ENCODE measurements at places on chromosomes 3 and 15. TPM values are rescaled to one million over a fixed set of nuclear protein-coding genes. Genes with fewer than 3 reads are reported as not detected.
A peak's percentile ranks its signal among the peaks of the same experiment; 100 is the strongest.

DNA sequence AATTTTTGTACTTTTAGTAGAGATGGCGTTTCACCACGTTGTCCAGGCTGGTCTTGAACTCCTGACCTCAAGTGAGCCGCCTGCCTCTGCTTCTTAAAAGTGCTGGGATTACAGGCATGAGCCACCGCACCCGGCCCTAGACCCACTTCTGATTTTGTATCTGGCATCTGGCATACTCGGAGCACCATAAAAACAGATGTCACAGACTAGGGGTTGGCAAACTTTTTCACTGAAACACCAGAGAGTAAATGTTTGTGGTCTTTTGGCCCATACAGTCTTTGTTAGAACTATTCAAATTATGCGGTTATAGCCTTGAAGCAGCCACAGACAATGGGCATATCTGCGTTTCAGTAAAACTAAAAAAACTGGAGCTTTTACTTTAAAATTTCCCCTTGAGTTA is 110.7 kb downstream of the TJP1 start:
- peaks cover 15% of the 10 kb centered on the region for H3K4me1 ChIP-seq
- H3K27me3 ChIP-seq = no peaks in the 10 kb centered on the region

DNA sequence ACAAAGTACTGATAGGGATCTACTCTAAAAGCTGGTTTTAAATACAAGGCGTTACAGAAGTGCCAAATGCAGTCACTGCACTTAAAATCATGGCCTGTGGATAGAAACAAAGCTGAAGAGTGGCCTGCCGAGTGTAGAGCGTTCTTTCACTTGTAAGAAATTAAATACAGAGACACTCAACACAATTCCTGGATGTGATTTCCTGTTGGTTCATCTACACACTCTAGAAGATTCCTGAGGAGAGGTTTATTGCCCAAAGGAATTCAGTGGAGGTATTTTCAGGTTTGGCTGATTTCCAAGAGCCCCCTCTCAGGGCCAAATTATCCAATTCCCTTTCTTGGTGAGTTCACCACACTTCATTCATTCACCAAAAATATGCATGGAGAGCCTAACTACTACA is 200.3 kb upstream of the IL12A start:
- H3K4me3 ChIP-seq = no peak overlapping the region
- peaks cover 64% of the 10 kb centered on the region for H3K4me1 ChIP-seq
- peak; percentile 60 for DNase-seq
- peak overlapping the region; percentile 62 for H3K27ac ChIP-seq

DNA sequence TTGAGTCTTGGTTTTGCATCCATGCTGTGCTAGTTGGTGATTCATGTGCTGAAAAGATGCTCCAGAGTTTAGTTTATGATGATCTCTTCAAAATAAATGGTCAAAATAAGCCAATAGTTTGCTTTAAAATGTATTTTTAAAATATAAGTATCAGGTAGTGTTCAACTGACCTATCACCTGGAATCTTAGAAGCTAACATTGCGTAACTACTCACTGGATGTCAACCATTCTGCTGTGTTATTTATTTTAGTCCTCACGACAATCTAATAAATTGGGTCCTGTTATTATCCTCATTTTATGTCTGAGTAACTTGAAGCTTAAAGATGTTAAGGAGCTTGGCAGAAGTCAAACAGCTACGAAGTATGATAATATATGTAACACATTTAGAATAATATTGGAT is 563.7 kb upstream of the MDFIC2 start:
- no peaks in the 10 kb centered on the region for H3K27me3 ChIP-seq
- H3K4me1 ChIP-seq = no peaks in the 10 kb centered on the region
- no peaks in the 10 kb centered on the region for H3K36me3 ChIP-seq
- H3K4me3 ChIP-seq = no peak overlapping the region
- DNase-seq = no peak

- no peak overlapping the region for H3K27ac ChIP-seq
- H3K36me3 ChIP-seq = peaks cover 11% of the 10 kb centered on the region
- H3K27me3 ChIP-seq = no peaks in the 10 kb centered on the region
- no peak for DNase-seq
- no peak overlapping the region for H3K4me3 ChIP-seq
Observed at GRCh38 chr3:45464336-45465170, 76.2 kb downstream of the LARS2 start.

Gene ITIH4
- total RNA-seq = not detected

GRCh38 chr3:112735926-112736325 is 95.0 kb upstream of the CCDC80 start:
- no peak for DNase-seq
- H3K4me1 ChIP-seq = no peaks in the 10 kb centered on the region
- H3K36me3 ChIP-seq = no peaks in the 10 kb centered on the region
- H3K27me3 ChIP-seq = no peaks in the 10 kb centered on the region
- H3K4me3 ChIP-seq = no peak overlapping the region

- H3K4me1 ChIP-seq = peaks cover 11% of the 10 kb centered on the region
- H3K27me3 ChIP-seq = no peaks in the 10 kb centered on the region
- peaks cover 50% of the 10 kb centered on the region for H3K36me3 ChIP-seq
- no peak for DNase-seq
- no peak overlapping the region for H3K4me3 ChIP-seq
Observed at GRCh38 chr3:196499807-196500524, 3.6 kb downstream of the RNF168 start.

- H3K4me1 ChIP-seq = no peaks in the 10 kb centered on the region
- no peak for DNase-seq
- no peaks in the 10 kb centered on the region for H3K27me3 ChIP-seq
- no peak overlapping the region for H3K4me3 ChIP-seq
Observed at GRCh38 chr3:52121813-52122212, 32.4 kb downstream of the POC1A start.

Gene CFAP92
- not detected for total RNA-seq

Gene POLR2M
- total RNA-seq = 497 TPM

- H3K27me3 ChIP-seq = no peaks in the 10 kb centered on the region
- H3K4me1 ChIP-seq = no peaks in the 10 kb centered on the region
- no peak for DNase-seq
- no peak overlapping the region for H3K4me3 ChIP-seq
- no peak overlapping the region for H3K27ac ChIP-seq
Observed at GRCh38 chr3:89186456-89186855, 79.0 kb downstream of the EPHA3 start.

GRCh38 chr3:149560001-149560400 is 85.5 kb downstream of the TM4SF4 start:
- no peaks in the 10 kb centered on the region for H3K36me3 ChIP-seq
- no peaks in the 10 kb centered on the region for H3K27me3 ChIP-seq
- no peak for DNase-seq
- H3K4me3 ChIP-seq = no peak overlapping the region

- H3K36me3 ChIP-seq = no peaks in the 10 kb centered on the region
- H3K27me3 ChIP-seq = no peaks in the 10 kb centered on the region
- H3K4me1 ChIP-seq = peaks cover 10% of the 10 kb centered on the region
Observed at GRCh38 chr3:138412821-138413551, 21.4 kb upstream of the ESYT3 start.

Gene TMEM108
- total RNA-seq = not detected

Measured in SJSA1 (cell line).